Mesenchymal stem cell (in vitro differentiated cells and primary cell): ENCODE measurements at places on chromosomes 7 and 10.

DNA sequence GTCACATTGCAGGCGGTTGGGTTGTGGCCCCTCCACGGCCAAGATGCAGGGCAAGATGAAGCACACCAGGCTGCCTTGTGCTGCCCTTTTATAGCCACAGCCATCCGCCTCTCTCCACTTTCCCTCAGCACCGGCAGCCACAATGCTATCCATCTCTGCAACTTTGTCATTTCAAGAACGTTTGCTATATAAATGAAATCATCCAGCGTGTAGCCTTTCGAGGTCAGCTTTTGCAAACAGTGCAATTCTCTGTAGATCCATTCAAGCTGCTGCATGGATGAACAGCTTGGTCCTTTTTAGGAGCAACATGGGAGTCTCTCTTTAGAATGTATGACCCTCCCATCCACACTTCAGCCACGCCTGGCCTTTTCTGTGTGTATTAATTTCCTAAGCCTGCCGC, 6.4 kb upstream of the IL15RA start:
- DNase-seq = no peak

GRCh38 chr10:46175831-46176230, 111.0 kb upstream of the ANTXRL start:
- no peak for DNase-seq

DNA sequence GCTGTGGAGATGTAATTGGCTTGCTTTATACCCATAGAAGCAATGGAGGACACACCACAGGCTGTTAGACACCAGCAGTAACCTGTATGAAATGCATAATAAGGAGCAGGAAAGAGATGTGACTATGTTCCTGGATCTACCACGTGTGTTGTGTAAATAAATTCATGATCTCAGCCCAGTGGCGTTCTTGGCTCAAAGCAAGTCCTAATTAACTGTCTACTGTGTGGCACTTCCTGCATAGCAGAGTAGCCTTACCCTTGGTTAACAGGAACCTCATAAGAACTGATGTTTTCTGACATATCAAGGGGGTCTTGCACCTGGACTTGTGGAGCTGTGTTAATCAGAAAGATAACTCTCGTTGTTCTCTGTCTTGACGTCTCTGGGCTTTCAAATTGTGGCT, 25.7 kb upstream of the FAM180A start:
- peak; percentile 74 for DNase-seq

GRCh38 chr10:43390759-43391158, 18.2 kb downstream of the HNRNPF start:
- peak; percentile 70 for DNase-seq

GRCh38 chr10:8056378-8056777, 1.9 kb downstream of the GATA3 start:
- DNase-seq = no peak

- no peak for DNase-seq
Observed at GRCh38 chr10:44243851-44244510, 140.9 kb downstream of the CXCL12 start.
